ENCODE measurements at places on chromosomes 3 and 15.
A peak's percentile ranks its signal among the peaks of the same experiment; 100 is the strongest.

DNA sequence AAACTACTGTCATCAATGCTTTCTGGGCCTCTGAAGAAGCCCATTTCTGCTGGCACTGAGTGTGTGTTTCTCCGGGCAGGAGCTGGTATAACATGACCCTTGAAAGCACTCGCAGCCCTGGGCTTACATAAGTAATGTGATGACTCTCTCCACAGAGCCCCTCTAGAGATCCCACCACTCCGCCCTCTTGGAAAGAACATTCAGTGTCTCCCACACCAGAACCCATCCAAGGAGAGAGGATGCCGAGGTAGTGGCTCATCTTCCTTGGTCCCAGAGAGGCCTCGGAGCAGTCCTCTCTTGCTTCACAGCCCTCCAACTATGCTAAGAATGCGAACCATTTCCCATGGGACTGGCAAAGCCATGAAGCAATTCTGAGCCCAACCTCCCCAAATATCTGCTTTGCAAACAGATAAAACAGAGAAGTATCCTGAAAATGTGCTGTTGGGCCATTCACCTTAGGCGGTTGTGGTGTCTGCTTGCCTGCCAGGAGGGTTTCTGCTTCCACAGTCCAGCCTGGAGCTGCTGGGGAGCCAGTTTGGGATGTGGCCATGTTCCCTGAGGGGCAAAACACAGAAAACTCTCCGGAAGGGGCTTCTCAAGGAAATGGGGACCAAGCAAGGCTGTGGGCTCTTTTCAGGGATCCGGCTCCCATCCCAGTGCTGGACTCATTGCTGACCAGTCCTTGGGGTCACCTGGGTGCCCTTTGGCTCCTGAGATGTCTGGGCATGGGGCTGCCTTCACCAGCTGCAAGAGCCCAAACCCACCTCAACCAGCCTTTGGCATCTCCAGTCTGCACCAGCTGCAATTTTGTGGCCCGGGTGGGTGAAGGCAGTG is 47.3 kb downstream of the AMOTL2 start:
- no peak for DNase-seq

DNA sequence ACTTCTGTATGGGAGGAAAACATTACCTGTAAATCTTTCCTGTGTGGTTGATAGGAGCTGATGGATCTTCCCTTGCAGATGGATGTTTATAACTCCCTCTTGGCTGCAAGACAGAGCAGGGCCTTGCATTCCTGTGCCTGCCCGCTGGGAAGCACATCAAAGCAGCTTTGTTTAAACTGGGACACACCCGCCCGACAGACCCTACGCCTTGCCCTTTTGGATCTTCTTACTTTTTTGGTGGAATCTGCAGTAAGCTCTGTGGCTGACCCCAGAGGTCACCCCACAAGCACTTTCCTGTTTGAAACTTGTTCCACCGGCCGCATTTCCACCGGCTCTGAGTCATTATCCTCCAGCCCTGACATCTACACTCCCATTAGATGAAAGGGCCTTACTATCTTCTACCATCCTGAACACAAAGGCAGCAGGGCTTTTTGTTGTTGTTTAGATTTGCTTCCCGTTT is 244.1 kb upstream of the STT3B start:
- no peak for DNase-seq

DNA sequence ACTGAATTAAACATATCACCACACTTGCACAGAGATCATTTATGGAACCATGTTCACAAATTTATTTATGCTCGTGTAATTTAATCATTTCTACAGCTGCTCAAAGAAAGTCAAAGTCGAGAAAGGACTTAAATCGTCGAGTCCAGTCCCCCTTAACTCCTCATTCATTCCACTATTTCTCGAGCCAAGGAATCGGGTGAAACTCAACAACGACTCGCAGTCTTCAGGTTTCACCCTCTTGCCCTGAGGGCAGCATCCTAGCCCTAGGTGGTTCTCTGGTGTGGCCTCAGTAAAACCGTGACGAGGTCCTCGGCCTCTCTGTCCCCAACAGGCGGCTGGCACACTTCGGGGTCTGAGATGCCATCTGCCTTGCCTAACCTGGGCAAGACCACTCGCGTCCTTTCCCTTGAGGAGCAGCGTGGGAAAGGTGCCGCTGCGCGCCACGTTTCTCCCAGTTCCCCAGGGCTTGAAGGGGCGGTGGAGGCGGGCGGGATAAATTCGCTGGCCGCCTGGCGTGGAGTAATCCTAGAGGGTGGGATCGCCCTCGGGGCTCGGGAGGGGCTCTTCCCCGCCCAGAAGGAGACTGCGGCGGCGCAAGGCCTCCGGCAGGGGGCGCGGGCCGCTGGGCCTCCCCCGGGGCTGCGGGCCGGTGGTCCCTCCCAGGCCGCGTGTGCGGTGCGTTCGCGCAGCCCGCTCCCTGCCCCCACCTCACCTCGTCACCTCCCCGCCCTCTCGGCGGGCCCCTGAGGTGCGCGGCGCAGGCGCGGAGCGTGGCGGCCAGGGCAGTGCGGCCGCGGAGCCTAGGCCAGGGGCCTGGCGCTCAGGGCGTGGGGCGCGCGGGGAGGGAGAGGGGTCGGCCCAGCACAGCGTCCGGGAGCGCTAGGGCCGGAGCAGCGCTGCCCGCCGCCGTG is at the start of gene ZNF639:
Gene ZNF639, plus strand, starts transcription at position 746 of the 911 bp plus-strand sequence. CDS start 5,263 bp downstream, outside the sequence.
- peak; percentile 85 for DNase-seq

- no peak for DNase-seq
Measured at GRCh38 chr3:83065851-83066460, 1304.5 kb upstream of the GBE1 start.

- peak; percentile 80 for DNase-seq
Measured at GRCh38 chr3:49471856-49472495, 1.9 kb downstream of the DAG1 start.

DNA sequence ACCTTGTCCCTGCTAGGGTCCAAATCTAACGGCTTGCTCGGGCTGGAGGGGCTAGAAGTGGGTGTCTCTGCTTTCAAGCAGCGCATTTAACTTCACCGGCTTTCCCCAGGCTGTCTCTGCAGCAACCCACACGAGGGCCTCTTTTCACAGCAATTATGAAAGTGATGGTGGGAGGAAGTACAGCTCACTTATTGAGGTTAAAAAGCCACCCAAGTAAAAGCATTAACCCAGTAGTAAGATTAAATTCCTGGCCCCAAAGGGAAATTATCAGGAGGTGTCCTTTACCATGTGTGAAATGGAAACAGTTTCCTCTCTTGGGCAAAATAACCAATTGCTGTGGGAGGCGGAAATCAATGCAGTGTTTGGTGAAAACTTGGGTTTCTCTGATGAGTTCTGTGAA is 41.1 kb downstream of the NGRN start:
- DNase-seq, result no peak

DNA sequence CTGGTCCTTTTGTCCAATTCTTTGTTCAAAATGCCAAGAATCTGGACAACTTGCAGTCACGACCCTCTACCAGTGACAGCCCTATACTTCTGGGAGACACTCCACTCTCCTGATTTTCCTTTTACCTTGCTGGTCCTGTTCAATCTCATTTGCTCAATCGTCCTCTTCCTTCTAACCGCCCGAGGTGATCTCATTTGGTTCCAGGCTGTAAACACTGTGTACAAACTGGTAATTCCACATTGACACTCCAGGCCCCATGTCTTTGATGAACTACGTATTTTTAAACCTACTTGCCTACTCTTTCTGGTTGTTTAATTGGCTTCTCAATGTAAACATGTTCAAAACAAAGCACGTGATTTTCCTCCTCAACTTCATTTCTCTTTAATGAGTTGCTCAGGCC is 23.7 kb upstream of the C3orf49 start:
- no peak for DNase-seq

- no peak for DNase-seq
Measured at GRCh38 chr15:40332113-40332781, 8.5 kb downstream of the CCDC9B start.

GRCh38 chr15:69666921-69667811 is 214.5 kb downstream of the RPLP1 start:
- no peak for DNase-seq

GRCh38 chr3:158562674-158563073 is 8.3 kb upstream of the MLF1 start:
- DNase-seq, result no peak

DNA sequence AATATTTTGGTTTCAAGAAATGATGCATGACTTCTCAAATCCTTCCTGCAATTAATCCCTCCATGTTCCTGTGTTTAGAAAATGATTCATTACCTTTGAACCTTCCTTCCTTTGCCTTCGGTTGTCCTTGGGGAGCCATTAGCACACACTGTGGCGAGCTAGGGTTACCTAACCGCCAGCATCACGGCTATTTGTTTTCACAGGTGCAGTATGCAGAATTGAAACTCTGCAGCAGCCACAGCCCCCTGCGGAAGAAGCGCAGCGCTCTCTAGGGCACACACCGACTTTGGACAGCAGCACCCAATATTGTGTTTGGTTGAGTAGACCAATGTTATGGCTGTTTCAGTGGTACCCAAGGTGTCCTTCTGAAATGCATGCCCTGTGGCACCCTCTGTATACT is 247.4 kb downstream of the MCTP2 start:
- DNase-seq, result no peak

DNA sequence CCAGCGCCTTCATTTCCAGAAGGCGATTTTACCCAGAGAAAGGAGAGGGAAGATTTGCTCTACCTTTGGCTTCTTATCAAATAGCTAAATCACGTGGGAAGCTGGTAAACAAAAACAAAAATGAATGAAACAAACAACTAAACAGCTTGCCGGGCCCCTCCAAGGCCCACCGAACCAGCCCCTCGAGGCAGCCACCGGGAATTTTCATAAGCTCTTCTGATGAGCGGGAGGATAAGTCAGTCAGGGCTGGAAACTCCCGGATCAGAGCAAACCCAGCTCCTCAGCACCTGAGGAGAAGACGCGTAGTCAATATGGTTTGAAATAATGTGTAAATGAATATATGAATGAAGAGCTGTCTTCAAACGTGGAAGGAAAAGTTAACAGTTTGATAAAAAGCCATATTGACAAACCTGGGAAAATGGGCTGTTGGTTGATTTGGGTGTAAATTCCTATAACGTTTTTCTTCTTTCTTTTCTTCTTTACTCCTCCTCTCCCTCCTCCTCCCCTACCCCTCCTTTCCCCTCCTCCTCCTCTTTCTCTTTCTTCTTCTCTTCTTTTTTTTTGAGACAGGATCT is 10.7 kb downstream of the RPLP1 start:
- DNase-seq, result no peak

GRCh38 chr3:151751161-151751560 is 17.4 kb downstream of the AADACL2 start:
- DNase-seq, result no peak

DNA sequence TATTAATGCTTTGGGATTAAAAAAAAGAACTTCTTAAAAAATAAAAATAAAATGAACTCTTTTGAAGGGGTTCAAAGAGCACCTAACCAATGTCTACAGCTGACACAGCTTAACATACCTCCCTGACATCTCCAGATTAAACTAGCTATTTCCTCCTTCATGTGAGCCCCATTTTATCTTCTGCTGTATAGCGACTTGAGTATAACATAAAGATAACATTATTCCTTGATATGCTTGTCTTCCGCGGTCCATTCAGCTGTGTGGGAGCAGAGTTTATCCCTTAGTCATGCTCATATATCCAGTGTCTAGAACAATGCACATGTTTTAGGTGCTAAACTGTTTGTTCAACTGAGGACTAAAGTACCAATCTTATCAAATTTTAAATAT is 7.8 kb upstream of the CHRM5 start:
- DNase-seq, result peak; percentile 69

DNA sequence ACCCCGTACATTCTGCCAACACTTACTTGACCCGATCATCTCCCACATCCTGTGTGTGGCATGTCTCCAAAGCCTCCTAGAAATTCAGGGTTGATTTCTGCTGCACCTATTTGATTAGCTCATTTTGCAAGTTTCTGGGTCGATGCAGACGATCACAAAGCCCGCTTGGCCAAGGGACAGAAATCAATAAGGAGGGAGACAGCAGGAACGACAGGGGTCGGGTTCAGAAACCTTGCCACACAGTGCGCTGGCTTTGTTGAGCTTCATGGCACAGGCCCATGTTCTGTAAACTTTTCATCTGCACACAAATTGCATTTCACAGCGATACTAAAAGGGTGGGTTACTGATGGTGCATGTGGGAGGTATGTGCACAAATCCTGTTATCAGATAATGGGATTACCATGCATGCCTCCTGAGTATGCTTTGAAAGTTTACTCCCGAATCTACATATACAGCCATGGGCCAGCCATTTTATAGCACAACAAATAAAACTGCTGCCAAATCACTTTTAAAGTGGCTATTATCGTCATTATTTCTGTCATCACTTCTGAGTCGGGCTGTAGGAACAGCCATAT is 95.9 kb upstream of the ATP11B start:
- DNase-seq, result no peak

DNA sequence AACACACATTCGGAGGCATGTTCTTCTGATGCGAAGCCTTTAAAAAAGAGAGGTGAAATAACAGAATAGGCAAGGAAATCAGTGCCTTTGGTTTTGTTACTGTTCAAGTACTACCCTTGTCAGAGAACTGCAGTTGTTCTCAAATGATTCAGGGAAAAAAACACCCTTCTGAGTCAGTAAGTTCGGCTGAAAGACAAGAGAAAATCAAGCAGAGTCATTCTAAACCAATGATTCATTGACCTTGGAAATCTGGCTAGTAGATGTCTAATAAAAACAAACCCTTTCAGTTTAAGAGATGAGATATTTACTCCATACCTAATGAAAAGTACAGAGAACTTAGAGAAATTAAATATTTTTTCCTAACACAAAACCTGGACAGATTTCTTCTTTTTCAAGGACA is 72.7 kb upstream of the ABI3BP start:
- DNase-seq, result no peak

Data from hematopoietic multipotent progenitor cell treated with erythropoietin and hydrocortisone succinate and interleukin-3 and kit ligand, for 8 days (in vitro differentiated cells).